HS-27A (cell line): ENCODE measurements at places on chromosomes 1 and 21.

- no peak for DNase-seq
Measured at GRCh38 chr1:84672080-84672854, 18.0 kb downstream of the SSX2IP start.

DNA sequence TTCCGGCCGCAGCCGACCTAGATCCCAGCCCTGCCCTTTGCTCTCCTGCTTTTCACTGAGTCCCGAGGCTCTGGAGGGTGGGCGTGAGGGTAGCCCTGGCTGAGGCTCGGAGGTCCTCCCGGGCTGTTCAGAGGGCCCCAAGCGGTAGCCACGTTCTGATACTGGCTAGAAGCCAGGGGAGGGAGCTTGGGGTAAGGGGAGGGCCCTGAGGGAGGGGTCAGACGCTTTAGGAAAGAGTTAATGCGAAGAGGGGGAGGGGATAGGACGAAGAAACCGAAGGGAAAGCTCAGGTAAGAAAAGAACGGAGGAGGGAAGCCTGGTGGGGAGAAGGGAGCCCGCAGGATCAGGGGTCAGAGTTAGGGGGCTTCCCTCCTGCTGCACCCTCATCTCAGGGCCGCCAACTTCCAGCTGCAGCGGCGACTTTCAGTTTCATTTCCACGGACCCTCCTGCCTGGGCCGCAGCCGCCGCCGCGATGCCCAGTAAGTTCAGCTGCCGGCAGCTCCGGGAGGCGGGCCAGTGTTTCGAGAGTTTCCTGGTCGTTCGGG is at the start of gene MOV10:
Gene MOV10 (plus strand): TSS at position 220 of the 546 bp plus-strand sequence. CDS start 254 bp downstream, at position 474.
- peak; percentile 56 for DNase-seq

GRCh38 chr1:26788515-26788785 is 700 bp downstream of the PIGV start:
- DNase-seq = no peak

DNA sequence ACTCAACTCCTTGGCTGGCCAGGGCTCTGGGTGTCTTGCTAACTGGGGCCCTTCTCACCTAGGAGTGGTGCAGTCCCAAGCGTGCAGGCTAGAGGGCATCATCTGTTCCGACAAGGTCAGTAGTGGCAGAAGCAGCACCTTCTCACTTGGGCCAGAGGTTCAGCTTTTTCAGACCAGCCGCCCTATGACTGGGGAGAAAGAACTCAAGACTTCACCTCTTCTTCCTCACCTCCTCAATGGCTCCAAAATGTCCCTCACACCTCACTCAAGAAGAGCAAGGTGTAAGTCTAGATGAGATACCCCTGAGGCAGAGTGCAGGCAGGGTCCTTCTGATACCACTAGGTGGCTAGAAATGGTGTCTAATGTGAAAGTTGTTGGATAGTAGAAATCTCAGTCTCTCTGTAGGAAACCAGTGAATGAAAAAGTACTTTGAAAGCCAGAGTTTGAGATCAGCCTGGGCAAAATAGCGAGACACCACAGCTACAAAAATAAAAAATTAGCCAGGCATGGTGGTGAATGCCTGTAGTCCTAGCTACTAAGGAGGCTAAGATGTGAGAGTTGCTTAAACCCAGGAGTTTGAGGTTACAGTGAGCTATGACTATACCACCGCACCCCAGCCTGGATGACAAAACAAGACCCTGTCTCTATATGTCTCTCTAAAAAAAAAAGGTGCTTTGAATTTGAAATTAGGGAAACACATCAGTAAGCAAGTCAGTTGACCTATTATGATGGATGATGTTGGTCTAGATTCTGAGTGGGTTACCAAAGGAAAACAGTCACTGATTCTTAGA is 8.6 kb upstream of the IL20 start:
- DNase-seq = no peak

DNA sequence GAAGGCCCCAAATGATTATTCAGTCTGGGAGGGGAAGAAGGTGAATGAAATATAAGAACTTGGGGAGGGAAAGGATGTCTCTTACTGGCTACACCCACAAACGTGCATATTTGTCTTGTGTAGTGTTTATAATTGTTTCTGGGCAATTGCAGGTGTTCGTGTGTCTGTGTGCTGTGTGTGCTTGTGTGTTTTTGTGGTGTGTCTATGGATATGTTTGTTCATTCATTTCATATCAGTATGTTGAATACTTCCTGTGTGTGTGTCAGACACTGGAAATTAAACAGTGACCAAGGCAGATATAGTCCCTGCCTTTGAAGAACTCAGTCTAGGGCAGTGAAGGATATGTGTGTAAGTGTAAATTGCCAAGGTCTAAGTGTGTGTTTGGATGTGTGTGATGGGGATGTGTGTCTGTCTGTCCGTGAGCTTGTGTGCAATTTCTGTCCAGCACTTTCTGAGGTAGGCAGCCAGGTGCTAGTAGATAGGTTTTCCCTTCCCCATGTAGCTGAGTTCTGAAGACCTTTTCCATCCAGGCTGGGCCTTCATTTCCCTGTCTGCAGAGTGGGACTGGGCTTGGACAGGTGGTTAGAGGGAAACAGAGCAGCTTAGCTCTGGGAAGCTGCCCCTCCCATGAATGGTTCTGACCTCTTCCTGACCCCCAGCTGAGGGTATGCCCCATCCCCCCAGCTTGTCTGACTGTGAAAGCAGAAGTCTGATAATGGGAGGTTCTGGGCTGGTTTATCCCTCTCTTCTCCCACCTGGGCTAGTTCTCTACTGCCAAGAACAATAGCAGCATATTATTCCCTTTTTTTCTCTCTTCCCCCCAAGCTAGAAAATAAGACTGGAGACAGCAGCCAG is 3.8 kb downstream of the AGO1 start:
- no peak for DNase-seq

- DNase-seq = no peak
Measured at GRCh38 chr1:64956733-64957441, 9.5 kb downstream of the JAK1 start.

- no peak for DNase-seq
Measured at GRCh38 chr1:158951956-158952355, 20.6 kb downstream of the PYHIN1 start.

- peak; percentile 20 for DNase-seq
Measured at GRCh38 chr1:169928438-169929209, 34.9 kb upstream of the SCYL3 start.

- DNase-seq = no peak
Measured at GRCh38 chr1:83641796-83642443, 357.0 kb downstream of the TTLL7 start.

- DNase-seq = no peak
Measured at GRCh38 chr1:17680308-17680707, 74.8 kb upstream of the ACTL8 start.

GRCh38 chr1:201346337-201346939 is 31.0 kb downstream of the TNNT2 start:
- DNase-seq = peak; percentile 30

GRCh38 chr1:205224736-205225135 is 3.0 kb upstream of the TMCC2 start:
- no peak for DNase-seq

DNA sequence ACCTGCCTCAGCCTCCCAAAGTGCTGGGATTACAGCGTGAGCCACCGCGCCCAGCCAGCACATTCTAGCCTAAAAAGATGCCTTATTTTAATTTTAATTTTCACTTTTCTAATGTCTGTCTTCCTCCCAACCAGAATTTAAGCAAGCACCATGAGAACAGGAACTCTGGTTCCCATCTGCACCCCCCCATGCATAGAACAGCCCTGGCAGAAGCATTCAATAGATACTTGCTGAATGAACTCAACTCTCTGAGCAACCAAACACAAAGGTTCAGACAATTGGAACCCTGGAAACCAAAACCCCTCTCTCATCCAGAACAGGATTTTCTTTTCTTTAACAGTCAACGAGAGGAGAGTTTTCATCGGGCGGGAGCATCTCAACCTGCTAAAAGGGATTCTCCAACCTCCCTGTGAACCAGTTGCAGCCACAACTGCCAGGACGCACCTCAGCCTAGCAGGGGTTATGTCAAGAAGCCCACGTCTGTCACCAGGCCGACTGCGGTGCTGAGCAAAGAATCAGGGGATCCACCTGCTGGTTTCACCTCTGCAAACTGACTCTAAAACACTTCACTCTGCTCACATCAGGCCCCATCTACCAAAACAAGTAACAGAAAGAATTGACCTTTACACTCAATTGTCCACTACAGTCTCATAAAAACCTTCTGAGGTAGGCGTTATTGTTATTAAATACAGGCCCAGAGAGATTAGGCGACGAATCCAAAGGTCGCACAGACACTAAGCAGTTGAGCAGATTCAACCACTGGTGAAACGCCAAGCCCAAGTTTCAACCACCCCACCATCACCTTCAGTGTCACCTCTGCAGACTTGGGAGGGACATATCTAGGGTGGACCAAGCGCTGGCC is 1.7 kb downstream of the KIAA2013 start:
- no peak for DNase-seq

DNA sequence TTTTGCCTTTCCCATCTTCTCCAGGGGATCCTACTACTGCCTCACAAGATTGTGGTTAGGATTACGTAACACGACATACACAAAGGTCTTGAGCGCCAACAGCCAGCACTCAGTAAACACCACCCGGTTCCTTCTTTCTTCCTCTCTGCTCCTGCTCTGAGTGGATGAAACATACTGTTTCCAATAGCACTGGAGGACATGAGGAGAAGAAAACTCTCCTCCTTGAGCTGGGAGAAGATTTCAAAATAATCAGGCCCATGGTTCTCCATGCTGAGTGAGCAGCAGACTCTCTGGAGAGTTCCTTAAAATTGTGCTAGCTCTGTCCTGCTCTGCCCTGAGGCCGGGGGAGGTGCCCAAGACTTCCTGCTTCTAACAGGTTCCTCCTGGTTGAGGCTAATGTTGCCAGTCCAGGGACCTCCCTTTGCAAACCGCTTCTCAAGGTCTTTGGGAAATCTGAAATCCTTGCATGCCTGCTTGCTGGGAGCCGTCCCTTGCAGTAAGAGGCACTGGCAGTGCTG is 29.4 kb upstream of the MX1 start:
- no peak for DNase-seq

DNA sequence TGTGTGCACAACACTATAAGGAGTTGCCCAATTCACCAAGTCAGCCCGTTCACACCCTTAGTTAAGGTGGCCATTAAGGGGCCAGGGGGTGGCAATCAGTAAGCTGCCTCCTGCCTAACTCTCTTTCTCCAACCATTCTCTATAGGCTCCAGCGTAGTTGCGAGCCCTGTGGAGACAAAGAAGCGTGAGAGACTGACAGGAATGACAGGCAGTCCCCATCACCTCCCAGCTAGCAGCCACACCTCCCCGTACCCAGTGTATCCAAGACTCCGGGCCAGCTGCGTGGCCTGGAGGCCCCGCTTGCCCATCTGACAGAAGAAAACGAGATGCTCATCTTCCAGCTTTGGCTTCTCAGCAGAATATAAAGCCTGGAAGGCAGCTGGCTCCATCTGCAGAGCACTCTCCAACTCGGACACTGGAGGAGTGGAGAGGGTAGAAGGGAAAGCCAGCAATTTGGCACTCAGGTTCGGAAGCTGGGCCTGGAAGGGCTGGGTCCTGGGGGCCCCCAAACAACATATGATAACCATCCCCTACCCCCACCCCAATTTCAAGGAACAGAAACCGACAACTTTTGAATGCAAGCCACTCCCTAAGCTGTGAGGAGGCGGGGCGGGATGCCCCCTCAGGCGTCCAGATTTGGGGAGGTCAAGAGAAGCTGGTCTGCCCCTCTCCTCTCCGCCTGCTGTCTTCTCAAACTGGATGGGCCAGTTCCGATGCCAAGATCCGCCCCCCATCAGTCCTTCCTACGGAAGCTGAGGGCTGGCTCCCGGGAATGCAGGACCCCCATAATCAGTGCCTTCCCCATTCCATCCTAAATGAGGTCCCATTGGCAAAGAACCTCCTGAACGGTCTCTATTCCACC is 872 bp downstream of the TSTD1 start:
- no peak for DNase-seq

DNA sequence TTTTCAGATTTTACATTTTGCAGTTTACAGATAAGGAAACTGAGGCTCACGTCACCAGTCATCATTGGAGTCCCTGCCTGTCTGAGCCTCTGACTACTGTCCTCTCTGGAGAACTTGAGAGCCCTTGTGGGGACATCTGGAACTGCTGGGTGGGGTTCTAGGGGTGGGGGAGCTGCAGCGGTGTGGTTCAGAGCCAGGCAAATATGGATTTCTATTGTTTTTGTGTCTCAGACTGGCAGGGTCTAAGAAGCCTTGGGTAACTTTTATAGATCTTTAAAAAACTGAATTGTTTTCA is 46.9 kb downstream of the IER5 start:
- DNase-seq = no peak

DNA sequence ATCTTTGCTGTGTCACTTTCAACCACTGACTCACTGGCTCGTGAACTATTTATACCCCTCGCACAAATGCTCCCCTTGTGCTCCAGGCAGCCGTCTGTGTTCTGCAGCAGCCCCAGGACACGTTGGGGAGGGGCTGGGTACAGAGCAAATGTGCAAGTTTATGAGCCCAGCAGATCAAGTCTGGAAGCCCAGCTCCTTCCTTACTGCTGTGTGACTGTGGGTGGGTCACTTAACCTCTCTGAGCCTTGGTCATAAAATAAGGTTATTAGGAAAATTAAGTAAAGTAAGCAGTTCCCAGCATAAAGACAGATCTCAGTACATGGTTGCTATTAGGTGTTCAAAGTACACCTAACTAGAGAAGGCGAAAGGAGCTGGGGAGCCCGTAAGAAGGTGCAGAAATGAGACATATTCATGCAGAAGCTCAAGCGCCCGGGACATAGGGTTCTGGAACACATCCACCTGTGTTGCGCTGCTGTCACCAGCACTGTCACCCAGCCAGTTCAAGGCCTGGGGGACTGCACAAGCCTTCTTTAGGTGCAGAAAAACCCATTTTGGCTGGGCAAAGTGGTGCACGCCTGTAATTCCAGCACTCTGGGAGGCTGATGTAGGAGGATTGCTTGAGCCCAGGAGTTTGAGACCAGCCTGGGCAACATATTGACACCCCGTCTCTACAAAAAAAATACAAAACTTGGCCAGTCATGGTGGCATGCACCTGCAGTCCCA is 13.8 kb downstream of the EFHD2 start:
- DNase-seq = no peak

- DNase-seq = no peak
Measured at GRCh38 chr1:187229496-187229895, 400.7 kb downstream of the PLA2G4A start.

DNA sequence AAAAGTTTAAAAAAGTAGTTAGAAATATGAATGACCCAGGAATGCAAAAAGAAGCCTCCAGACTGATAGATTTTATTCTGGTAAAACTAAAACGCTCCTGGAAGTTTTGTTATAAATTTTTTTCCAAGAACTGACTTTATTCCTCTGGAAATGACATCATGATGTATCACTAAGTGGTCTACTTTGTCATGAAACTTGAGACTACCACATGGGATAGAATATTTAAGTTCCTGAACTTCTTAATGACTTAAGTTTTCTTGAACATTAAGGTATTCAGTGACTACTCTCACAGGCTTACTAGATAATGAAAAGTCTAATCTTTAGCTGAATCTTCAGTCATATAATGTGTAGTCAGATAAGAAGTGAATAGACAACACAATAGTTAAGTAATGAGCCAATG is 842.2 kb downstream of the USP25 start:
- DNase-seq = peak; percentile 64

- DNase-seq = no peak
Measured at GRCh38 chr1:152739841-152740240, 18.0 kb upstream of the KPRP start.

- DNase-seq = no peak
Measured at GRCh38 chr1:52739699-52740467, 13.6 kb downstream of the ZYG11B start.
